NCI-H526 treated with DMSO at 0.1 percent for 48 hours (cell line): ENCODE measurements at places on chromosomes 1 and 21.

GRCh38 chr1:237789619-237790018 is 101.1 kb downstream of the ZP4 start:
- no peak for DNase-seq

GRCh38 chr21:36955783-36956182 is 10.7 kb downstream of the HLCS start:
- no peak for DNase-seq

DNA sequence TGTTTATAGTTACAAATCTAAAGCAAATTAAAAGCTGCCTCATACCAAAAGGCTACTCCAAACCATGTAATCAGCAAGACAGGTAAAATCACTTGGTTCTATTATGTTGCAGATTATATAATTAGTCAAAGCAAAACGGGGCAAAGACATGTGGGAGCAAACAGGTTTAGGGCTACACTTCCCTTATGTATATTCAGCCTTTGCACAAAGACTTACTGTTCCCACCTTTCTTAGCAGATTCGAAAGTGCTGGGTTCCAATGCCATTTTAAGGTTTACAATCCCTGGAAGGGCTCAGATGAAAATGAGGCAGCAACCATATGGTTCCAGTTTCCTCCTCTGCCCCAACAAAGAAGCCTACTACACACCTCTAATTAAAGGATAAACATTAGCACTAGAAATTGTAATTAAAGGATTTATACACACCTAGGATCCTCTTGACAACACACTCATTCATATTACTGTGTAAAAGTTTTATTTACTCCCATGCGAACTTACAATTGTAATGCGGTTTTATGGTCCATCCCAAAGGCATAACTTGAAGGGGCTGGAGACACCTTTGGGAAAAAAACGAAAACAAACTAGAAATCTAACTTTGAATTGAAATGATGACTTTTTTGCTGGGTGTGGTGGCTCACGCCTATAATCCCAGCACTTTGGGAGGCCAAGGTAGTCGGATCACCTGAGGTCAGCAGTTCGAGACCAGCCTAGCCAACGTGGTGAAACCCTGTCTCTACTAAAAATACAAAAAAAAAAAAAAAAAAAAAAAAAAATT is 117.3 kb upstream of the PKN2 start:
- no peak for DNase-seq

DNA sequence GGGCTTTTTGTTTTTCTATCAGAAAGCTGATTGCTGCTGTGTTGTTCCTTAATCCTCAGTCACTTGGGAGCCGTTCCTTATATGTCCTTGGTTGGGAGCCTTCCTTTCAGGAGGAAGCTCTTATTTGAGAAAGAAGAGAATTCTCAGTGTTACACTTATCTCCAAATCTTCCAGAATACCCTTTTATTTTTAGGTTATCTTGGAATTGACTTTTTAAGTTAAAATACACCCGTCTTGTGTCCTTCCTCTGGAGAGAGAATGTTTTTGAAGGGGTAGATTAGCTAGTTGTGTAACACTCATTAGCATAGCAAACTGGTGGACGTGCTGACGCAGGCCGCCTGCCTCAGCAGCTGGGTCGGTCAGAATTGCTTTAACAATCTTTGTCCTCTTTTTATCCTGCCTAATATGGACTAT is 42.1 kb downstream of the LRRC8B start:
- peak; percentile 13 for DNase-seq

DNA sequence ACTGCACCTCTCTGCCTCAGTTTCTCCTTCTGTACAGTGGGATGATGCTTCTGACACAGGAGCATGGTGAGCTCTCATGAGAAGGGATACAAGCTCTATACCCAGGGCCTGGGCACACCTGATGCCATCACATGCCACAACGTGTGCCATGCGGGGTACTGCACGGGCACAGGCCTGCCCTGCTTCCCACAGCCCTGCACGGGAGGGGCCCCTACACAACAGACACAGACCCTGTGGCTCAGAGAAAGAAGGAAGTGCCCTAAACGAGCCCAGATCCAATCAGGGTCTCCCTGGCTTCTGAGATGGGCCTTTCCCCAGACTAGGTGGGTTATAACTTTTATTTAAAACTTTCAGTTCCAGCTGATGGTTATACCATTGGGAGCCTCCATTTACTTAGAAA is 24.6 kb downstream of the C2CD2 start:
- no peak for DNase-seq

- DNase-seq, result peak; percentile 43
Observed at GRCh38 chr1:183734543-183735036, 70.3 kb upstream of the RGL1 start.

- no peak for DNase-seq
Observed at GRCh38 chr1:27647328-27647727, 12.3 kb upstream of the FGR start.

- DNase-seq, result no peak
Observed at GRCh38 chr1:168717906-168718891, 10.8 kb downstream of the DPT start.

GRCh38 chr1:152328801-152329391 is 3.9 kb upstream of the FLG start:
- DNase-seq, result no peak

GRCh38 chr1:193884848-193885558 is 698.6 kb upstream of the B3GALT2 start:
- DNase-seq, result no peak

DNA sequence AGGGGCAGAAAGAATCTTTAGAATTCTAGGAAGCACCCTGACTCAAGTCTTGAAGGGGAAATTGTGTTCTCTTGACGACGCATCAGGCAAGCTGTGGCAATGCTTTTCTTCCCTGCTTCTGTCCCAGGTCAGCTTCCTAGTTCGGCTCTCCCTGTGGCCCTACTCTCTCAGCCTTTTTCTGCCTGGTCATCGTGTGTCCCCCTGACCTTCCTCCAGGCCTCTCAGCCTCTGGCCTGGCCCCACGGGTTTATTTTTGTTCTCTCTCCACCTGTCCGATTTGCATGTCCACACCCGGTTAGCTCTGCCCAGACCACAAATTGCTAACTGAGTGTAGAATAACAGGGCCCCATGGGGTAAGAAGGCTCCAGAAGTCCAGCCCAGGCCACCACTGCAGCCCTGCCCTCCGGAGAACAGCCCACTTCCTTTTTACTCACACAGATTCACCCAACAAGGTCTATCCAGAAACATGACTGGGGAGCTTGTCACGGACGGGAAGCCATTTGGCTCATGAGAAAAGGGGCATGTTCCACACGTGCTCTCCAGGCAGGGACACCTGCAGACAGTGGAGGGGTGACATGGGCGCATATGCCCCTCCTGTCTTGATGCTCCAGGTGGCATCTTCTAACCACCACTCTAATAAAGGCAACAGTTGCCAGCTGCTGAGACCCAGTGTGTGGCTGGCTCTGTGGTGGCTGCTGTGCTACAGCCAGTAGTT is 9.8 kb downstream of the KCNN3 start:
- peak; percentile 95 for DNase-seq

- DNase-seq, result no peak
Observed at GRCh38 chr1:48089356-48089891, 92.2 kb upstream of the TRABD2B start.

- peak; percentile 91 for DNase-seq
Observed at GRCh38 chr1:207748737-207749528, 2.9 kb upstream of the CD46 start.

GRCh38 chr1:221698579-221699349 is 43.1 kb downstream of the DUSP10 start:
- DNase-seq, result no peak

DNA sequence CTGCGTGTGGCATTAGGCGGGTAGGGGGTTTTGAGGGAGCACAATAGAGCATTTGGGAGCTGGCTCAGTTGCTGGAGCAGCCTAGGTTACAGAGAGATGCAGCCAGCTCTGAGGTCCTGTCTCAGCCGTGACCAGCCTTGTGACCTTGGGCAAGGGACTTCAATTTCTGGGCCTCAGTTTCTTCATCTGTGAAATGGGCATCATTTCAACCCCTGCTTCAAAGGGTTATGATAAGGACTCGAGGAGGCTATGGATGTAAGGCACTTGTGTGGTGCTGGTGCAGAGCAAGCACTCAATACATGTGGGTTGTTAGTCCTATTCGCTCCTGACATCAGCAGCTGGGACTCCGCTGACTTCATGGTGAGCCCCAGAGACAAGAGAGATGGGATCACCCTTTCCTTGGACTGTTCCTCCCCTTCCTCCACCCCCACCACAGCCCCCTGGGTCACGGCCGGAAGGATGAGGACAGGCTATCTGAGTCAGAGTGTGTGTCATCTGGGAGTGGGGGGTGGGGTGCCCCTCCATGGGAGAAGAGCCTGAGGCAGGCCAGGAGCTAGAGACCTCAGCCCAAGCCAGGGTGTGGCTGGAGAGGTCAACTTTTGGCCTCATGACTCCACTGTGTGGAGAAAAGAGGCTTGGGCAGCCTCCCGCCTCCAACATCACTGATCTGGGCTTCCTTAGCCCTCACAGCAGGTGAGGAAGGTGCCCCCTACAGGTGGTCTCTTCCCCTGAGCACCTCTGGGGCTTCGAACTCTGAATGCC is 71.4 kb upstream of the ZBTB40 start:
- no peak for DNase-seq

GRCh38 chr1:97210307-97210706 is 488.7 kb downstream of the PTBP2 start:
- DNase-seq, result no peak

- no peak for DNase-seq
Observed at GRCh38 chr1:61240878-61241277, 158.5 kb downstream of the NFIA start.

GRCh38 chr21:45857761-45858160 is 123.8 kb upstream of the COL6A1 start:
- DNase-seq, result no peak

DNA sequence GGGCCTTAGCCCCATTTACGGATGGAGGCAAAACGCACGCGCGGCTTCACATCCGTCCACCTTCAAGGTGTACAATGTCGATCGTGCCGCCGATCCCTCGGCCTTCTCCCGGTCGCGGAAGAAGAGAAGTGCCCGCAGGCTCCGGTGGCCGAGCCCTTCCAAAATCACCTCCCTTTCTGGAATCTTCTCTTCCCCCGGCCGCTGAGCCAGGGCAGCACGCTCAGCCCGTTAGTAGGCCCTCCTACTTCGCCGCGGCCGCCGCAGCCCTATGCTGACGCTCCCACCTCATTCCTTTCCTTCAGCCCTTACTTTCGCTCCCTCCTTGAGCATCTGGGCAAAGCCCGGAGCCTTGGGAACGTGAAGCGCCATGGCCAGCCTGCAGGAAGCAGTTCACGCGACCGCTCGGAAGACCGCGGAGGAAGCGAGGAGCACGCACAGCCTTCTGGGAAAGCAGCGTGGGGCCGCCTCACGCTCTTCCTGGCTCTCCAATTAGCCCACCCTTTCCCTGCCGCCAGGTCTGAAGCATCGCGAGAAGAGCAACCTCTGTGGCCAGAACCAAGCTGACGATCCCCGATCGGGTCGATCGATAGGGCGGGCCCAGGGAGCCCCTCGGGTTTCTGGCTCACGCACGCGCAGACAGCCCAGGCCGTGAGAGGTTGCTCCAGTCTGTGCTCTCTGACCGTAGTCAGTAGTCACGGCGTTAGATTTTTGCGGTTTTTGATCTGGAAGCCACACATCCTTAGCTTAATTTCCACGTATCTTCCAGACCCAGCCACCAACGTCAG is at the start of gene CCT8:
Gene CCT8 (minus strand): TSS at position 427 of the 785 bp plus-strand sequence. CDS start 58 bp downstream, at position 369.
- peak; percentile 96 for DNase-seq

GRCh38 chr1:203084588-203085527 is 954 bp downstream of the MYOG start:
- no peak for DNase-seq

GRCh38 chr21:40372506-40372905 is 474.5 kb downstream of the DSCAM start:
- DNase-seq, result no peak

- no peak for DNase-seq
Observed at GRCh38 chr1:39294531-39294930, 90.0 kb downstream of the MACF1 start.

DNA sequence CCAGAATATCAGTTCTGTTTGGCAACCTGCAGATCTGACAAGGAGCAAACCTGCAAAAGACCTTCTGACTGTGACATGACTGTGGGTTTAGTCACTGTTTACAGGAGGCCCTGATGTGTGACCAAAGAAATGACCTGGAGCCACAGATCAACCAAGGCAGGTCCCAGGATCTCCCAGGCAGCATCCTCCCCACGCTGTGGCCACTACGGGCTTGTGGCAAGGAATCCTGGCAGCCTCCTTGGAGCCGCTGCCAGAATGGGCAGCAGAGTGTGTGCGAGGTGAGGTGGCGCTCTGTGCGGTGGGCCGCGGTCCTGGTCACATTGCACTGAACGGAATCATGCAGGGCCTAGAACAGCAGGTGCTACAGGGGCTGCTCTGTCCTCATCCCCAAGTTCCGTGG is 15.9 kb downstream of the MCM3AP start:
- DNase-seq, result no peak

- no peak for DNase-seq
Observed at GRCh38 chr1:41430069-41430468, 54.4 kb downstream of the EDN2 start.

GRCh38 chr1:89081005-89081404 is 16.0 kb upstream of the GBP1 start:
- no peak for DNase-seq

DNA sequence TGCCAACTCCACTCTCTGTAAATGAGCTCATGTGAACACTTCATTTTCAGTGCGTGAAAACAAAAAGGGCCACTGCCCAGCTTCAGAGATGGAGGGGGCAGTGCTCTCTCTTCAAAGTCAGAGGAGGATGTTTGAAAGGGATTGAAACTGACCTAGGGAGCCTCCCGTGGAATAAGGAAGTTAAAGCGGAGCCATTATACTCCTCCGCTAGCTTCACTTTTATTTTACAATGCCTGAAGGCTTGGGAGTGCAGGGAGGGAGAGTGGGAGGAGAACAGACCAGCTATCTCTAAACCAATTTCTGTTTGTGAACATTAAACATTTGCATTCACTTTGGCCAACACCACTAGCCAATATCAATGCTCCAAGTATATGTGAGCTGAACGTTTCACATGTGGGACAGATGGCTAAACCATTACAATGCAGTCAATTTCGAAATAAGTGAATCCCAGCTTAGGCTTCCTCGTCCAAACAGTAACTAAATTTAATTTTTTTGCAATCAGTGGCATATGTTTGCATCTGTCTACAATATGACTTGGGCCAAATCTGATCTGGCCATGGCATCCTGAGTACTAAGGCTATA is 126.9 kb downstream of the ESRRG start:
- no peak for DNase-seq

DNA sequence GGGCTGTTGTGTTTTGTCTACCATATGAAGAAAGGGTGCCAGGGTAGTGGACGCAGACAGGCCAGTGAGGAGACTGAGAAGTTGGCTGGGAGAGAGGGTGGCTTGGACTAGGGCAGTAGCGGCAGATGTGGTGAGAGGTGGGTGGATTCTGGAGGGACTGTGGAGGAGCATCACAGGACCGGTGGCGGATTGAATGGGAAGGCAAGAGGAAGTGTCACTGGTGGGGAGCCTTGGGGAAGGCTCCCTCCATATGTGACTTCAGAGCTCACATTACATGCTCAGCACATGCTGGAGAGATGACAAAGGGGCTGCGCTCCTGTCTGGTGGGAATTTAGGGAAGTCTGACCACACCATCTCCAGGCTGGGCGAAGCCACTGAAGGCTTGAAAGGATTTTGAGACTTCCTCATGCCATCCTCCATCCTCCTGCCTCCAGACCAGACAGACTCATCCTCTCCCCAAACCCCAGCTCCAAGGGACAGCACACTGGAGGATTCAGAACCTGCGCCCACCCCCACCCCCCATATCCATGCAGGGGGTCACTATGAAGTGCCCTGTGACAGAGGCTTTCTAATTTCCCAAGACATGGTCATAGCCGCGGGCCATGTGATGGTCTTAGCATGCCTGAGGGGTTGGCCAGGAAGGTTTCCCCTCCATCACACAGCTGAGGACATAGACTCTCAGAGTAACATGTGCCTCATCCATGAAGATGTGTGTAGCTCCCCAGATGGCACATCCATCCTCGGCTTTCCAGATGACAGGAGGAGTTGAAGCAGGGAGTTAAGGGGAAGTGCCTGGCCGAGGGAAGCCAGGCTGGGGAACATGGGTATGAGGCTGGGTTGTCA is 138.8 kb upstream of the WNT4 start:
- no peak for DNase-seq
